ENCODE measurements at places on chromosomes 7 and 10.

DNA sequence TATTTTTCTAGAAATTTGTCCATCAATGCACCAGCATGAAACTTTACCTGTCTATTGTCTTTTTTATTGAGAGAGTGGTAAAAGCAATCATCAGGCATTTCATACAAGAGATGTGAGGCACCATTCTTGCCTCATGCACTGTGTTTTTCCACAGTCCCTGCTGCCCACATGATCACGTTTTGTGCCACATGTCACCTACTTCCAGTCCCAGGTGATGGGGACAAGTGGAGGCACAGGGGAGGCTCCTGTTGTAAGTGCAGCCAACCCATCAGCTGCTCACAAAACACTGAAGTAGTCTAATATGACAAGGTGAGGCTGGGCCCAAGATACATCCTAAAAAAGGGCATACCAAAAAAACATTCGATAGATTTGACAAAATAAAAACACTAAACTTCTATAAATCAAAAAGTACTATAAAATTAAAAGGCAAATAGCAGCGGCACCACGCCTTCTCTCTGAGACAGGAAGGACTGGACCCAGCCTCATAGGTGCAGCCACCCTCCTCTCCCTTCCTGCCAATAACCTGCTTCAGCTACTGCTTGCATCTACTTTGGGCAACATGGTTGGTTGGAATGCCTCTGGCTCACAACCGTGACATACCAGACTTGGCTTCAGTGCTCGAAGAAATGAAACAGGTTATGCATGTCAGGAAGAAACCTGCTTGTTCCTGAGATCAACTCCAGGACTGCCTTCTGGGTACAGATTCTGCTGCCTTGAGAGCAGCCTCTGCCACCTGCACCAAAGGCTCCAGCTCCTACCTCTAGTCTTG, 2.3 kb downstream of the ZC3HAV1L start:
- DNase-seq = no peak

- DNase-seq = no peak
These were observed 830.2 kb upstream of the LRRTM3 start for GRCh38 chr10:66095610-66096009.

- DNase-seq = no peak
These were observed 274.7 kb downstream of the USP6NL start for GRCh38 chr10:11336722-11337162.

GRCh38 chr7:92057375-92057774, 76.9 kb downstream of the CYP51A1 start:
- no peak for DNase-seq

DNA sequence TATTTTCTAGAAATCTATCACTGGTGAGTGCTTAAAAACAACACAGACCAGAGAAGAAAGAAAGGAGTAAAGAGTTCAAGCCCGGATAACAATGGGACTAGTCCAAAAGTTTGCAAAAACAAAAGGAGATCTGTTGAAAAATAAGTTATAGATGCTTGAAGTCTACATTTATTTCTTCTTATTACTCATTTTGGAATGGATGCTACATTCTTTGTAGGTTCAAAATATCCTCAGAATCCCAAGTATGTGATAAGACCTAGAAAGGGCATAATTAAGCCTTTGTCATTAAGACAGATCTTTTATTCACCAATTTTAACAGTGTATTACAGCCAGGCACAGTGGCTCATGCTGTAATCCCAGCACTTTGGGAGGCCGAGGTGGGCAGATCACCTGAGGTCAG, 42.7 kb upstream of the ITGB8 start:
- no peak for DNase-seq

GRCh38 chr7:157628456-157628855, 291.7 kb downstream of the DNAJB6 start:
- no peak for DNase-seq

- DNase-seq = no peak
These were observed 174.9 kb upstream of the NPS start for GRCh38 chr10:127374074-127374680.

- peak; percentile 38 for DNase-seq
These were observed 60.9 kb upstream of the ADRB1 start for GRCh38 chr10:113982769-113983168.

DNA sequence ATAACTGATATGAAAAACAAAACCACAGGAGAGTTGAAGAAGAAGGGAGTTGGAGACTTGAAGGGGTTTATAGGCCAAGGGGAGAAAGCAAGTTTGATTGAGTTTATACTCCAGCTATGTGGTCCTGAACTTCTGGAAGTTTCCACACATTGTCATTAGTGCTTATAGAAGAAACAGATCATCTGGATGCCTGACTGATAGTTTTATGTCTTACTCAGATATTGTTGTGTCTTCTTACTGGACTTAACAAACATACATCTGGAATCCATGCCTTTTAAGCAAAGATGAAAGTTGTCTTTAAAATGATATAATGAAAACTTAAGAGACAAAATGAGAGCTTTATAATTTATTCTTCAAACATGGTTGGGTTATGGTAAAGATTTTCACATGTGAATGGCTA, 101.3 kb upstream of the FZD8 start:
- no peak for DNase-seq

DNA sequence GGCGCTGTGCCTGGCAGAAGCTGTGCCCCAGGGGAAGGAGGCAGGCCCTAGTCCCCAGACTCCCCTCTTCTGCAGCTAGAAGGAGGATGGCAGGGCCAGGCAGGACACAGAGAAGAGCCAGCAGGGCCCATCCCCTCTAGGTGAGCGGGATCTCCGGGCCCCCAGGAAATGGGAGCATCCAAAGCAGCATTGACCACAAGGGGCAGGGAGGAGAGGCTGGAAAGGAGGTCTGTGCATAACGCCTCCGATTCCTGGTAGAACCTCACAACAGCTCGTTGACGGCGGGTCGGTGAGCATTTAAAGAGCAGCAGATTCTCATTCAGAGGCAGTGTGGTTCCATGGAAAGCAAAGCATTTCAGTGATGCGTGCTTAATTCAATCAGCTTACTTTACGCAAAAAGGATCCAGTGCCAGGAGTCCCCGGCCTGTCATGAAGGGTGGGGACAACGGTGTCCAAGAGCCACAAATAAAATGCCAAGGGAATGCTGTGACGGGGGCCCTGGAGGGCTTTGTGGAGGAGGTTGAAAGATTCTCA, 41.0 kb downstream of the CLRN3 start:
- DNase-seq = no peak

GRCh38 chr10:50405723-50406122, 154.4 kb upstream of the ASAH2 start:
- DNase-seq = no peak

DNA sequence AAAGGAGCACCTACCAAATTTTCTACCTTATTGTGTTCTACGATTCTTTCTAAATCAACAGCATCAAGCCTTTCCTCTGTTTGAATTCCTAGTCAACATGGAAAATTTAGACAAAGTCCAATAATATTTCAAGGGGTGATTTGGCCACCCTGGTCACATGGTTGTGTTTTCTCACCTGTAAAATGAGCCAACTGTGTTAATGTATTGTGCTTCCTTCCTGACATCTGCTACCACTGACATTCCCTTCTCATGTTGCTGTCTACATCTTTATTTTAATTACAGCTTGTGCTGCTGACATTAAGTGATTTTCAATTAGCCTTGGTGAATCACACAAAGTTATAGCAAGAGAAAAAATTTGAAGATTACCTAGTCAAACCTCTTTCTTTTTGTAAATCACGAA, 83.0 kb upstream of the NPSR1 start:
- DNase-seq = no peak

DNA sequence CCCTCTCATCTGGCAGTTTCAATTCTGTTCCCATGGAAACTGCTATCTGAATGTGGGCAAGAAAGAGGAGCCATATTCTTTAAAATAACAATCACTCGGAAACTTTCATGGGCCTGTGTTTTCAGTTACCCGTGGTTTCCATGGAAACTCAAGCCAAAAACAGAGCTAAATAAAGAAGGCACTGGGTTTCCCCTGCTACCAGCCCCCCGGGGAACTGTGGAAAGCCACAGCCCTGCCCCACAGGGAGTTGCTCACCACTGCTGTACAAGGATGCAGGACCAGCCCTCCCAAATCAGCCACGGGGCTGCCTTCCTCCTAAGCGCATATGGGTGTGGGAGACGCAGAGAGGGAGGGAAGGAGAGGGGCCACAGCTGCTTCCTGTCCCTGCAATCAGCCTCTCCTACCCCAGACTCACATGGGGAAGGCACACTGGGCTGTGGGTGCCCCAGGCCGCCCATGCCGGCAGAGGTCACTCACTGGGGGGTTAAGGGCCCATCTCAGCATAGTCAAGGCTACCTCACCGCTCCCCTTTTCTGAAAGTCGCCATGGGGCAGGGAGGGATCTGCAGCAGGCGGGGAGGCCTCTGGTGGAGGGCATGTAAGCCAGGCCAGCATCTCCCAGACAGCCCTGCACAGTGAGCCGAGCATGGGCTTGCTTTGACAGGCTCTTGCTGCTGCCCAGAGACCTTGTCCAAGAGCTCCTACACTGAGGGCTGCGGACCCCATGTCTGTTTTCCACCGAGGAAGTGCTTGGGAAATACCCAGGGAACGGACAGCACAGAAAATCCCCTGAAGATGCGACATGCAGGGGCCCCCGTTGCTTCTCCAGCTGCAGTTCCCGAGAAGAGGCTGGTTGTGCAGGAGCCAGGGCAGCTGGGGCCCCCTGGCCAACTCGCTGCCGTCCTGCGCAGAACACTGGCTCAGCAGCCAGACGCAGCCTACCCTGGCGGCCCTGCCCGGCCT, 157.3 kb upstream of the PPP2R2D start:
- DNase-seq = no peak

DNA sequence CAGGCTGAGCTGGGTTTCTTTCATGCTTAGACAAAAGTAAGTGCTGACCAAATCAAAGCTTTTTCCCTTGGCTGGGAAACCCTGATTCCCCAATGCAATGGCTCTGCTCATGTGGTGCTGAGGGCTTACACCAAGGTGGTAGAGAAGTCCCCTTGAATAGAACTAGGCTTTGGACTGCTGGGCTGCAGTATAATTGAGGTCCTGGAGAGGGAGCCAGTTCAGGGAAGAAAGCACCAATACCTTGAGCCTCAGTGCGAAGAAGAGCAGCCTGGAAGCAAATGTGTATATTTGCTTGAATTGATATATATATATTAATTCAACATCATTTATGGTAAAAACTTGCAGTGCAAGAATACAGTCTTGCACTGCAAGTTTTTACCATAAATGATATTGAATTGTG, 391.1 kb downstream of the RPS24 start:
- peak; percentile 8 for DNase-seq

- no peak for DNase-seq
These were observed 106.2 kb upstream of the CELF2 start for GRCh38 chr10:10911471-10911921.

DNA sequence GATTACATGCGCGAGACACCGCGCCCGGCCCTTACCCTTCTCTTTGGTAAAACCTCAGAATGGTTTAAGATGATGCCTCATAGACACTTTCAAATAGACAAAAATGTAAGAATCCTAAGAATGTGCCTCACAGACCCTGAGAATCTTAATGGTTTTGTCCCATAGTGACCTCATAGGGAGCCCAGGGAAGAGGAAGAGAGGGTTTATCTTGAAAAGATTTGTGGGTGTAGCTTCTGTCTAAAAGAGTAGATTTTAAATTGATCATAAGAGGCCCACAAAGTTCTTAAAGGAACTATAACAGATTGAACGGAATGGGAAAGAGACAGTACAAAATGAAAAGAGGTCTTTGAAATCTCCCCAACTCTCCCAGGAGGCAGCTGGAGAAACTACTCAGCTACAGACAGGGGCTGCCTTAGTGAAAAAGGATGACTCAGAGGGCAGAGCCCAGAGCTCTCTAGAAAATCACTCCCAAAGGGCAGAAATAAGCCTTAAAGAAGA, 220.6 kb downstream of the ADRA2A start:
- no peak for DNase-seq

GRCh38 chr10:32139223-32140073, 83.2 kb upstream of the KIF5B start:
- peak; percentile 5 for DNase-seq

DNA sequence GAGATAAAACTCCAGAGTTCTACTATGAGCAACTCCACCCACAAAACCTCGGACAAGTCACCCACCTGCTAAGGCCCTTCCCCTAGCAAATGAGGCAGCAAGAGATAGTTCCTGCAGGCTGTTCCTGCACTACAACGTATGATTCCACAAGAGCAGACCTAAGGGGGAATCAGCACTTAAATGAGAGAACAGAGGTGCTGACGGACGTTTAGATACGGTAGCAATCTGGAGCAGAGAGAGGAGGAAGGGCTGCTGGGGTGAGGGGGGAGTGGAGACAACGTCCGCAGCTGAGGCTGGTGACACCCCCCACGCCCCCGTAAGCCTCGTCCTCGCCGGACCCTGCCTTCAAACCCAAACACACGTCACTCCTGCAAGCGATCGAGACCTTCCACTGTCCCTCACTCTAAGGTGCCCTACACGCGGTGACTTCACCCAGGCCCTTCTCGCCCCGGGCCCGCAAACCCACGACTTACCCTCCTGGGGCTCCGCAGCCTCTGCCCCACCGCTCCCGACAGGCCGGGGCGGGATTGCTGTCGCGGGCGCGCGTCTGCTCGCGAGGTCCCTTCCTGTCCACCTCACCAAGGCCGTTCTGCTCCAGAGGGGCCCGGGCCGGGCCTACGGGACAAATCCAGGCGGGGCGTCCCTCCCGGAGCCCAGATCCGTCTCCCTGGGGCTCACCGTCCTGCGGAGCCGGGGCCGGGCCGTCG, 635 bp downstream of the ZNF12 start:
- DNase-seq = peak; percentile 42

DNA sequence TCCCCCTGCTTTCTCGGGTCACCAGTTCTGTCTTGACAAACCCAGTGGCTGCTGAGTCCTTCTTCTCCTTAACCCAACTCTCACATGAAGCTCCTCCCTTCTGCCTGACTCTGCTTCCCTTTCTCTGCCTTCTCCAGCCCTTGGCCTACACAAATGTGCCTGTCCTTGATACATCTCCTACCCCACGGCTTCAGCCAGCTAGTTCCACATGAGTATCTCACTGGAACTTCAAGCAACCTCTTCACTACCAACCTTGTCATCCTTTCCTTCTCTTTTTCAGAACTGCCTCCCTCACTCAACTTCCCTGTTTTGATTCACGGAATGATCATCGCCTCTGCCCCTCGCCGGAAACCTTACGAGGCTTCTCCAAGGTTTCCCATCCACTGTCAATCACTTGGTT, 55.9 kb downstream of the PDIA4 start:
- no peak for DNase-seq

DNA sequence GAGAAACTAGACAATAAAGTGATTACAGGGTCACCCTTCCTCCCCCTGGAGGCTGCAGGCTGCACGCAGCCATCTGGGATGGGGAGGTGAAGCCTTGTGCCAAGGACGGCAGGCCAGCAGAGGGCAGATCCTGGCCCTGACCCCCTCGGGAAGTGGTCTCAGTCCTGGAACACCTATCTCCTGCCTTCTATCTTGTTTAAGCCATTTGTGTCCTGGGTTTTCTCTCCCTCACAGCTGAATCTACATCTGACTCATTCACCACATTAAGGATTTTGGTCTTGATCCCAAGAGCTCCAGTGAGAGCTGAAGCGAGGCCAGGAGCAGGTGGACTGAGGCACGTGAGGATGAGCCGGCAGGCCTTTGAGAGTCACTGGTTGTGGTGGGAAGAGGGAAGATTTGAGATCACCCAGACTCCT, 16.4 kb upstream of the PARP12 start:
- peak; percentile 63 for DNase-seq

GRCh38 chr7:73838642-73839041, 3.7 kb downstream of the METTL27 start:
- no peak for DNase-seq
